M059J (cell line): ENCODE measurements at places on chromosomes 6 and 20.

DNA sequence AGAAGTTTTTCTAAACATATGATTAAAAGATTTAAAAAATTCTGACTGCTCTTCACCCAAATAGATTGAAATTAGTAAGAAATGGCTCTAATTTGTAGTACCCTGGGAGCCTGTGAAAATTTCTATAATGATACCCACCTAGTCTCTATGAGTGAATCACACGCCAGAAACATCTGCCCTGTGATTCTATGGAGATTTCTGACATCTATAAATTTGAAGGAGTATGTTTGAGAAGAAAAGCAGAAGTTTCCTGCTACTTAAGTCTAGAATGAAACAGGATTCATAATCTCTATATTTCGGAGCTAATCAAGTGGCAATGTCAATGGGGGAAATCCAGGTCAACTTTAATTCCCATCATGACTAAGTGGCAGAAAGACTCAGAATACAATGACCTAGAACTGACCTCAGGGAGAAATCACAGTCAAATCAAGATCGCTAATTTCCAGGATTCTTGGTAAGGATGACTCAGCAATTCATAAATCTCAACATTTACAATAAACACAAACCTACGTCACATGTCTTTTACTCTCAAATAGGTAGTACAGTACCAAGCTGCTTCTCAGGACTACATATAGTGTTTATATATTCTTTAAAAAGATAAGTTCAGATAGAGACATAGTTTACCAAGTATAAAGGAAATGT lies 186.2 kb upstream of the TNFAIP3 start:
- DNase-seq = peak; percentile 87

DNA sequence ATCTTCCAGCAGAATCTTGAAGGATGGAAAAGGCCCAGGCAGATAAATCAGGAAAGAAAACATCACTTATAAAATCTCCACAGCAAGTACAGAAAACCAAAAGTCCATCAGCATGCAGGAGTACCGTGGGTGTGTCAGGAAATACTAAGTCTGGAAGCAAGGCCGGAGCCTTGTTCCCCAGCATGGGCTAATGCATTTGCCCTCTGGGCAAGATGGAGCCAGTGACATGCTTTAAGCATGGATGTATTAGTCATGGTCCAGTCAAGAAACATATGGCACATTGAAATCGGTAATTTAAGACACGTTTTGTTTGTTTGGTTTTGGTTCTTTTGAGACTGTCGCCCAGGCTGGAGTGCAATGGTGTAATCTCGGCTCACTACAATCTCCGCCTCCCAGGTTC lies 506.0 kb upstream of the JARID2 start:
- DNase-seq = peak; percentile 47

GRCh38 chr20:22807646-22808244 lies 223.4 kb upstream of the FOXA2 start:
- DNase-seq = no peak

DNA sequence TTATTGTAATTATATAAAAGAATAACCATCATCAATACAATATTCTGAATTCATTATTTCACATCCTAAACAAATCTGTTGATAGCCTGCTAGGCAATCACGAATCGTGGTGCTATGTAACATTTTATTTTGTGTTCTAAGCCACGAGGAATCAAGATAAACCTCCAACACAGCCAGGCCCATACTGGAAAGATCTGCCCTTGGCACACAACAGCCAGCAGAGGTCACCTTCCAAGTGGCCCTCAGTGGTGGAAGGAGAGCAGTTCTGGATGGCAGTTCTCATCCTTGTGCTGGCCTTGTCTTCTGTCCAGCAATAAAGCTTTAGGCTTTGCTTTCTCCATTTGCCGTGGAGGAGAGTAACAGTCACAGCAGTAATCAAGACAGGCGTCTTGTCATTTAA lies 13.2 kb downstream of the ZNF831 start:
- no peak for DNase-seq

DNA sequence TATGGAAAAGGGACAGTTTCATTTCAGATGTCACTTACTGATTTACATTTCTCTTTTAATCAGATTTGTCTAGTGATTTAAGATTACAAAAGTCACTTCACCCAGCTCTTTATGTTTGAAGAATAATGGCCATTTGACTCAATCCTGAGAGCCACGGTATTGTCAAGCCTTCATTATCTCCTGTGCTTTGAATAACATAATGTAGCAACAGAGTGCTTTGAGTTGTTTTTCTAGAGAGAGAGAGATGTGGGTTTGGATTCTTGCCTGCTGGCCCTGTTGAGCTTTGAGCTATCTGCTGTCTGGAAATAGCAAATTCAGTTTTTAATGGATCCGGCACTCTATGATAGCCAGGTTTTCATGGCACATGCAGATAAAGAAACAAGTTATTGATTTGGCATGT lies 478.4 kb upstream of the SOX4 start:
- peak; percentile 62 for DNase-seq

- DNase-seq = peak; percentile 68
Observed at GRCh38 chr6:140281236-140281635, 906.8 kb upstream of the CITED2 start.

DNA sequence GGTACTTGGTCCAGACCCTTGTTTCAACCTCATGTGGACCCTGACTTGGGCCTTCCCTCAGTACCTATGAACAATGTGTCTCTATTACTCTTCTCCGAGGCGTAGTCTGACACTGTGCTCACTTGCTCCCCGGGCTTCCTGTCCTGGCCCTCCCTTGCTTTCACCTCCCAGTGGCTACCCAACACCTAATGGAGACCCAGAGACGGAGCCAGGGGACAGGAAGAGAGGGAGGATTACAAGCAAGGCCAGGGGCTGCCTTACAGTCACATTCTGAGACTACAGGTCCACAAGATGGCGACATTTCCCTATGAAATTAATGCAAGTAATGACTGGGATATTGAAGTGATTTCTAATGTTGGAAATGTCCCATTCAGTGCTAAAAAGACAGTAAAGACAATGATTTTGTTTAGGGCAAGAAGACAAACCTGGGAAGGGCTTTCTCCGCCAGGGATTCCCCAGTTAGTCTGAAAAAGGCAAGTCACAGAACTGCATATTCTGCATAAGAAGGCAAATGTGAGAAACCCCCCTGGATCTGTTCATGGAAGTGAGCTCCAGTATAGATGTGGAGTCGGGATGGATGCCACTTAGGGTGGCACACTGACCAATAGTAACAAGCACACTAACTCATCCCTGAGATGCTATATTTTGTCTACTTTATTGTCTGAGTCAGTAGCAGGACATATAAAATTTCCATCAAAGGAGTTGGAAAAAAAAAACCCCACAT lies 44.0 kb upstream of the ZBTB24 start:
- DNase-seq = peak; percentile 82
